ENCODE measurements at places on chromosomes 1 and 21.
A peak's percentile ranks its signal among the peaks of the same experiment; 100 is the strongest.

- DNase-seq = no peak
These were observed 182.6 kb upstream of the KCNK2 start for GRCh38 chr1:214899908-214900460.

DNA sequence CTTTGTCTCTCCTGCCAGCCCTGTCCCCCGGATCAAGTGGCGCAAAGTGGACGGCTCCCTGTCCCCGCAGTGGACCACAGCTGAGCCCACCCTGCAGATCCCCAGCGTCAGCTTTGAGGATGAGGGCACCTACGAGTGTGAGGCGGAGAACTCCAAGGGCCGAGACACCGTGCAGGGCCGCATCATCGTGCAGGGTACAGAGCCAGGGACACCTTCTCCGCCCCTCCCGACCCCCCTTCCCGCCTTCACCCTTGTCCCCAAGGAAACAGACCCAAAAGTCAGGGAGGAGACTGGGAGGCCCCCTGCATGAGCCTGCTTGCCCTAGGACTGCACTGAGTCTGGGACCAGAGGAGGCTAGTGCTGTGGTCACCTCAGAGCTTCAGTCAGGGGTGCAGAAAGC lies 18.2 kb downstream of the CNTN2 start:
- DNase-seq = no peak

DNA sequence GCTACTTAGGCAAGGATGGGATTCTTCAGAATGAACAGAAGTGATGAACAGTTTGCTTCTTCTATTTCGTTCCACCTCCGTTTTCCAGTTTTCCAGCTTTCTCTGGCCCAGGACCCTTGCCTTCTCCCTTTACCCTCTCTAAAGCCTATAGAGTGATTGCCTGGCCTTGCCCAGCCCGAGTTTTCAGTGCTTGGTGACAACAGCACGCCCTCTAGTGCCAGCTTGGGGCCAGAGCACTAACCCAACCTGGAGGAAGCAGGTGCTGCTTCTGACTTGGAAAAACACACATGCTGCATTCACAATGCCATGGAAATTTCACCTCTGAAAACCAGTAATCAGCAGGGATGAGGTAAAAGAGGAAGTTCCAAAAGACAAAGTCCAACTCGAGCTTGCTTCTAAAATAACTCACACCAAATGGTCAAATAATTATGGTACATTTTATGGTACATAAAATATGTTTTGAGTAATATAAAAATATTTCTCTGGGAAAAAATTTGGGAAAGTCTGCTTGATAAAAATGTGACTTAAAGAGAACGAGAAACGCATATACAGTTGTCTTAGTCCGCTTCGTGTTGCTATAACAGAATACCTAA lies 26.1 kb downstream of the UBE2T start:
- peak; percentile 90 for DNase-seq

DNA sequence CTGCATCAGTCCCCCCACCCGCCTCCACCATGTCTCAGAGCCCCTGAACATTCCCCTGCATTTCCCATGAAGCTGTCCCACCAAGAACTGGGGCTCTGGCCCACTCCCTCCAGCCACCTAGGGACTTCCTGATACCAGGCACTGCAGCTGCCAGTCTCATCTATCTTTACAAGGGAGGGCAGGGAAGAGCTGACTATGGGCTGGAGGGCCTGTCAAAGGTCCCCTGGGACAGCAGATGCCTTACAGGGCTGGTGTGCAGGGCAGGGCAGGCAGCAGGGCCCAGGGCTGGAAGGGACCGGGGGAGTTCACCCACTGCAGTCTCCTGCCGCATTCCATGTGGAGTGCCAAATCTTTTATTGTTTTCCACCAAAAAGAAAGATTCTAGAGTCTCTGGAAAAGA lies 17.6 kb downstream of the SHISA4 start:
- no peak for DNase-seq

DNA sequence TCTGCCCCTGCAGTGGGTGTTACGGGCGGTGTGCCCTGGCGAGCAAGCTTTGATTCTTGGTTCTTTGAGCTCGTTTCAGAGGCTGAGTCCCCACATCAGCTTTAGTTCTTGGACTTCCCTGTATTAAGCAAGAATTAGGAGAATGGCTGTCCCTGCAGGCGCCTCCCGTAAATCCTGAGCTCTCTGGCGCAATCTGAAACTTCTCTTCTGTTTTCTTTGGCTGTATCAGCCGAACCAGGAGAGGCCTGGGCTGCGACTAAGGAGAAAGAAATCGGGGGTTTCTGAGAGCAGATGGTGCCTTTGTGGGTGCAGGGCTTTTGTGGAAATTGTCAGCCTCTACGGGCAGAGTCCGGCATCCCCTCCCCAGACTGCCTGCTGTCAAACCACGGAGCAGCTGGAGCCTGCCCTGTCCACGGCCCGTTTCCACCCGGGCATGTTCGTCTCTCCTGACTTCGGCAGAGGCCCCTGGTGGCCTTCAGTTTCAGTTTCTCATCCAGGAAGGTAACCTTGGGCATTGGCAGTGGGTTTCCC lies 17.9 kb downstream of the CSTB start:
- DNase-seq = no peak

- DNase-seq = no peak
These were observed 42.0 kb downstream of the TBCE start for GRCh38 chr1:235409042-235409820.

GRCh38 chr21:45124596-45124995 lies 50.2 kb downstream of the ADARB1 start:
- no peak for DNase-seq

- no peak for DNase-seq
These were observed 56.1 kb upstream of the SH3GLB1 start for GRCh38 chr1:86648255-86648654.

- DNase-seq = no peak
These were observed 67.3 kb upstream of the RAB3GAP2 start for GRCh38 chr1:220339581-220339980.

DNA sequence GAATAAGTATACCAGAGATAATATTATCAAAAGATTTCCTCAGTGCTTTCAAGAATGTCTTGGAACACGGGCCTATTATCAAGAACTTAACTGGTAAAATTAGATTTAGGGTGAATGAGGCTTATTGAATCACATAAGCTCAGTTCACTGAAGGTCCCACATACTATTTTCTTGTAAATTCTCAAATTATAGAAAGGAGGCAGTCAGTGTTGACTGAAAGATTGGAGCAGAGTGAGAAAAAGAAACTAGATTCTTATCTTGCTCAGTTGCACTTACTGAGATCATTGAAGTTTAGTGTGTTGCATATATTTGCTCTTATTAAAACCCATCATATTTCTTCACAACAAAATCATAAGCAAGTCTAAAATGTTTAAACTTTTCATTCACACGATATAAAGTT lies 3.9 kb upstream of the RGS1 start:
- no peak for DNase-seq

GRCh38 chr1:89364954-89365550 lies 1.2 kb downstream of the GBP6 start:
- DNase-seq = no peak

DNA sequence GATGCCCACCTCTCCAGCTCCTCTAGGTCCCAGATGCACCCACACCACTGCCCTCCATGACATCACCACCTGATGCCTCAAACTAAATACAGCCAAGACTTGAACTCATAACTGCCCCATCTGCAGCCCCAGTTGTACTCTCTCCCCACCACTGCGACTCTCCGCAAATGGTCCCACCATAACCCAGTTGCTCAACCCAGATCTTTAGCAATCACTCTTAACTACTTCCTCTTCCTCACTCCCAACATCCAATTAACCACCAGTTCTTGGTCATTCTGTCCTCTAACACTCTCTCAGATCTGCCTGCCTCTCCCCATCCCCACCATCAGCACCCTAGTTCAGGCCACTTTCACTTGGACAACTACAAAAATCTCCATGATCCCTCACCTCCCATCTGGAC lies 36.8 kb upstream of the PLA2G2C start:
- DNase-seq = no peak

- DNase-seq = peak; percentile 71
These were observed 248.3 kb upstream of the CAMK1G start for GRCh38 chr1:209335178-209335577.

DNA sequence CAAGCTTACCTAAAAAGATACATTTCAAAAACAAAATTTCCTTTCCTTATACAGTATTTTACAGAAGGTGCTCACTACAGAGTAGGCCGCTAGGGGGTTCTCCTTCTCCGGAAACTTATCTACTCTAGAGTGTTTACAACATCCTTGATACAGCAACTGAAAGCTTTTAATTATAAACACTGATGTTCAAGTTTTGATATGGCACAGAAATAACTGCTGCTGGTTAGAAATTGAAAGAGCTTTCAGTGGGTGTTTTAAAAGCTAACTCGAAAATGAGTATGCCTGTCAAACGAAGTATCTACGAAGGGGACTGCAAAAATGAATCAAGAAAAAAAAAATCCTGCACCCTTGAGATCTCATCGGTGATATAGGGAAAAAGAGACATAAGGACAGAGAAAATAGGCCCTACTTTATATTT lies 1.0 kb downstream of the YOD1 start:
- peak; percentile 28 for DNase-seq

GRCh38 chr1:227899820-227900449 lies 47.8 kb downstream of the WNT9A start:
- peak; percentile 13 for DNase-seq

- no peak for DNase-seq
These were observed 316.2 kb downstream of the HMCN1 start for GRCh38 chr1:186050360-186050759.

GRCh38 chr1:214427871-214428277 lies 123.5 kb downstream of the PTPN14 start:
- DNase-seq = no peak
